ENCODE measurements at places on chromosomes 3 and 15. TPM values are rescaled to one million over a fixed set of nuclear protein-coding genes. Genes with fewer than 3 reads are reported as not detected.

Gene SYNM
- polyA plus RNA-seq: 5.7 TPM

Gene ALDH1L1
- polyA plus RNA-seq: 4.4 TPM

Gene ECE2
- not detected for polyA plus RNA-seq

- H3K36me3 ChIP-seq: no peaks in the 10 kb centered on the region
- H3K4me1 ChIP-seq: peaks cover 9% of the 10 kb centered on the region
- H3K27ac ChIP-seq: peak overlapping the region; percentile 32
- DNase-seq: no peak
- no peak overlapping the region for H3K4me3 ChIP-seq
- no peaks in the 10 kb centered on the region for H3K27me3 ChIP-seq
Observed at GRCh38 chr3:127753898-127754410, 68.4 kb downstream of the MGLL start.

Gene ISG20
- 51.9 TPM for polyA plus RNA-seq

DNA sequence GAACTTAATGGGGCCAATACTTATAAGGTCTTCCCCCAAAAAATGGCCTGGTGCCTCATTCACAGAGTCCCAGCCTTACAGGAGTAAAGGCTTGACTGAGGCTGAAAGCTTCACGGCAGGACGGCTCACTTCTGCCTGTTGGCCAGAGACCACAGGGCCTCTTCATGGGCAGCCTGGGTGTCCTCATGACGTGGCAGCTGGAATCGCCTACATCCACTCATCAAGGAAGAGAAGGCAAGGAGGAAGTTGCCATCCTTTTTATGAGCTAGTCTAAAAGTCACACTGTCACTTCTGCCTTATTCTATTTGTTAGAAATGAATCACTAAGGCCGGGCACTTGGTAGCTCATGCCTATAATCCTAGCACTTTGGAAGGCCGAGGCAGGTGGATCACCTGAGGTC is 89.3 kb upstream of the DGKG start:
- no peaks in the 10 kb centered on the region for H3K4me1 ChIP-seq
- DNase-seq: no peak
- H3K27ac ChIP-seq: no peak overlapping the region
- no peak overlapping the region for H3K4me3 ChIP-seq

Gene NEK10
- 0.61 TPM for polyA plus RNA-seq

Gene CGNL1
- 8.2 TPM for polyA plus RNA-seq

Gene GP9
- polyA plus RNA-seq: not detected

GRCh38 chr3:104396974-104397669 is 969.6 kb upstream of the ALCAM start:
- H3K27ac ChIP-seq: no peak overlapping the region
- DNase-seq: no peak
- no peak overlapping the region for H3K4me3 ChIP-seq

Gene MYL3
- polyA plus RNA-seq: 6.8 TPM

GRCh38 chr3:186871403-186871924 is 29.0 kb downstream of the ADIPOQ start:
- H3K36me3 ChIP-seq: no peaks in the 10 kb centered on the region
- no peak for DNase-seq
- no peak overlapping the region for H3K27ac ChIP-seq
- no peaks in the 10 kb centered on the region for H3K4me1 ChIP-seq

Gene DAZL
- not detected for polyA plus RNA-seq

Gene LRRC15
- 1.1 TPM for polyA plus RNA-seq

DNA sequence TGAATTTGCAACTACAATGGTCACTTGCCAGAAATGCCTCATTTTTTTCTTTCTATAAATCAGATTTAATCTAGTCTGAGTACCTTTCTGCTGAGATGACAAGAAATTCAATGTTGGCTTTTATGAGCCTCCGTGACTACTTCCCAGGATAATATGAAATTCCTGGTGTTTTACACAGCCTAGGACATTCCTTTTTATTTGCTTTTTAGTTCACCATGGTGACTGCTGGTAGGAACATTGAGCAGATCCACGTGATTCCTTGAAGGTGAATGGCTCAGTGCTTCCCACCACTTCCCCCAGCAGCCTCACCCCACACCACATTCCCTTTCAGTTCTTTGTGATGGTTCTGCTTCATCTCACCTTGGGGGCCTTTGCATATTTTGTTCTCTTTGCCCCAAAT is 4.3 kb upstream of the NPTN start:
- no peak overlapping the region for H3K27ac ChIP-seq
- no peaks in the 10 kb centered on the region for H3K4me1 ChIP-seq
- H3K36me3 ChIP-seq: no peaks in the 10 kb centered on the region
- H3K4me3 ChIP-seq: no peak overlapping the region
- no peaks in the 10 kb centered on the region for H3K27me3 ChIP-seq

GRCh38 chr15:78956937-78957336 is 12.1 kb upstream of the CTSH start:
- no peaks in the 10 kb centered on the region for H3K27me3 ChIP-seq
- H3K4me1 ChIP-seq: peaks cover 6% of the 10 kb centered on the region
- H3K36me3 ChIP-seq: no peaks in the 10 kb centered on the region

GRCh38 chr3:37949866-37950265 is 40.7 kb upstream of the VILL start:
- H3K27me3 ChIP-seq: no peaks in the 10 kb centered on the region
- H3K4me3 ChIP-seq: no peak overlapping the region
- peaks cover under 1% of the 10 kb centered on the region for H3K36me3 ChIP-seq
- no peak overlapping the region for H3K27ac ChIP-seq
- H3K4me1 ChIP-seq: peaks cover 46% of the 10 kb centered on the region

DNA sequence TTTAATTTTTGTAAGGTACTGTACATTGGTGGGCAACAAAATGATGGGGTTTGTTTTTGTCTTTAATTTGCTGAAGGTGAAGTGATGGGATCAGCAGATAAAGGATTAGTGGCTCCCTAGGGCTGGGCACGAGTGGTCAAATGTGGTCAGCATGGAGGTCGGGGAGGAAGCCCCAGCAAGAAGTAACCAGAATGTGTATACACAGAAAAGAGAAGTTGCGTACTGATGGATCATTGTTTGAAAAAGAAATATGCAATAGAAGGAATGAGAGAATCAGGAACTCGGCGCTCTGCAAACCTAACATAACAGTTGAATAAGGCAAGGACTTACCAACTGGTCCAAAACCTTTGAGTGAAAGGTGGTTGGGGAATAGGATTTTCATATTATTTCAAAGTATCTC is 1.5 kb downstream of the TMOD2 start:
- no peak overlapping the region for H3K4me3 ChIP-seq
- H3K4me1 ChIP-seq: peaks cover 23% of the 10 kb centered on the region
- no peaks in the 10 kb centered on the region for H3K27me3 ChIP-seq
- no peaks in the 10 kb centered on the region for H3K36me3 ChIP-seq

GRCh38 chr3:134803051-134803505 is 8.0 kb downstream of the EPHB1 start:
- no peaks in the 10 kb centered on the region for H3K36me3 ChIP-seq
- DNase-seq: no peak
- no peak overlapping the region for H3K27ac ChIP-seq
- H3K27me3 ChIP-seq: no peaks in the 10 kb centered on the region
- H3K4me3 ChIP-seq: no peak overlapping the region

Gene KBTBD13
- polyA plus RNA-seq: not detected

- no peak for DNase-seq
- no peak overlapping the region for H3K4me3 ChIP-seq
- H3K27ac ChIP-seq: no peak overlapping the region
- H3K27me3 ChIP-seq: no peaks in the 10 kb centered on the region
Observed at GRCh38 chr15:92949604-92950249, 49.6 kb downstream of the CHD2 start.

DNA sequence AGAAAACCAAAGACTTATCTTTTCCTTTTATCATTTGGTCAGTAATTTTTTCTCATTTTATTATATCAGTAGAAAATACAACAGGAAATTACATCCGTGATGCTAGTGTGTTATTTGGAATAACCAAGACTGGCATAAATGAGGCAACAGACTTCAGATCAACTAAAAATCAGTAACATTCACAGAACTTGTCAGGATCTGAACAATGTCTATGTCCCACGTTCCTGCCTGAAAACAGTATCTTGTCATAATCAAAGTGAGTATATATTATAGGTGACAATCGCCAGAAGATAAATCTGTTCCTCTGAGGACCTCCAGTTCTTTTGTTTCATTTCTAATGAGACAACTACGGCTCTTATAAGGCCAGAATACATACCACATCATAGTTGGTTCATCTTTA is 41.8 kb downstream of the MYH15 start:
- H3K27ac ChIP-seq: no peak overlapping the region
- no peaks in the 10 kb centered on the region for H3K4me1 ChIP-seq
- H3K36me3 ChIP-seq: no peaks in the 10 kb centered on the region
